Endothelial cell of umbilical vein (primary cell): ENCODE measurements at places on chromosomes 12 and 14. TPM values are rescaled to one million over a fixed set of nuclear protein-coding genes. Genes with fewer than 3 reads are reported as not detected.

GRCh38 chr12:93831374-93831773, 154.2 kb downstream of the CRADD start:
- no peak for DNase-seq

GRCh38 chr12:116594325-116595038, 35.3 kb downstream of the MAP1LC3B2 start:
- DNase-seq = no peak

GRCh38 chr12:130658145-130658911, 57.8 kb downstream of the RIMBP2 start:
- no peak for DNase-seq

Gene CCDC88C
- 29.6 and 52.1 TPM in 2 replicates for total RNA-seq

Gene SPIC
- not detected in 2 replicates for total RNA-seq

DNA sequence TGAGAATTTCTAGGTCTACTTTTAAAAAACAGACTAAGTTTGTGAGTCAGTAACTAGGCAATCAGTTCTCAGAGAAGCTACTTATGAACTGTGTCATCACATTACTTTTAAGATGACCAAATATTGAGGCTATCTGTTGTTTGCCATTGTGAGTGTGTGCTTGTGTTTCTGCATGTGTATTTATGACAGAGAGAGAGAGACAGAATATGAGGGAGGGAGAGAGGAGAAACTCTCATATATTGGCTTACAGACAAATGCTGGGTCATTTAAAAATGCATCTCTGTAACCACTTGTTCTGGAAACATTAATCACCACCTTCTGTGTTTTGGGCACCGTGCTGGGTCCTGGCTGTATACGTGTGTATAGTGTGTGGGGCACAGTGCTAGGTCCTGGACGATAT, 161.5 kb upstream of the FRMD6 start:
- DNase-seq = no peak

GRCh38 chr14:105091054-105091516, 25.9 kb upstream of the GPR132 start:
- no peak for DNase-seq

DNA sequence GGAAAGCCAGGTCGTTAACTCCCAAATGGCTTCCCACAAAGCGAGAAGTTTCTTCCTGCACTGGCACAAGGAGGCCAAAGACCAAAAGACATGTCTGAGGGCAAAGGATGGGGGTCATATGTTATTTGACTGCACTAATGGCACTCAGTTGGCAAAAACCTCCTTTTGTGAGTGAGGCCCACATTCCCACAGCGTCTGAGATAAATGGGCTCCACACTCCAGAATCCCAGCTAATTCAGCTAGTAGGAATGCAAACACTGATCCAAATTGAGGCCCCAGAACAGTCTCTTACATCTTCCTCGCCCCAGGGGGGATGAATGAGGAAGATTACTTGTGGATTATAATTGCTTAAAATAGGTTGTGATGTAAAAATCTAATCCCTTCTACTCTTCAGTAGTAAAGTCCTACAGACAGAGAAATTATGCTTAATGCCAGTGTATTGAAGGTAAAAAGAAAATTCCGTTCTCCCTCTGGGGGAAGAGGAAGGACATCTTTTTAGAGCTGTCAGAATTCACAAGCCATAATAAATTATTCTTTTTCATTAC, 86.4 kb upstream of the PIWIL1 start:
- no peak for DNase-seq

Gene SYT1
- total RNA-seq = 15.3 and 18.8 TPM in 2 replicates

- no peak for DNase-seq
Measured at GRCh38 chr14:92466059-92466458, 47.5 kb upstream of the RIN3 start.

GRCh38 chr14:100384819-100385813, 62.0 kb downstream of the SLC25A47 start:
- peak; percentile 77 for DNase-seq

GRCh38 chr12:91033251-91033650, 24.6 kb downstream of the KERA start:
- no peak for DNase-seq

Gene ZNF891
- total RNA-seq = 1.2 and 1.5 TPM in 2 replicates

GRCh38 chr12:64304571-64304970, 82.5 kb upstream of the KICS2 start:
- DNase-seq = no peak

Gene TAS2R9
- not detected in 2 replicates for total RNA-seq

GRCh38 chr14:74704656-74705055, 8.2 kb downstream of the AREL1 start:
- DNase-seq = no peak

- peak; percentile 32 for DNase-seq
Measured at GRCh38 chr14:32134448-32135097, 57.5 kb downstream of the ARHGAP5 start.

Gene TCL1B
- total RNA-seq = not detected in 2 replicates

DNA sequence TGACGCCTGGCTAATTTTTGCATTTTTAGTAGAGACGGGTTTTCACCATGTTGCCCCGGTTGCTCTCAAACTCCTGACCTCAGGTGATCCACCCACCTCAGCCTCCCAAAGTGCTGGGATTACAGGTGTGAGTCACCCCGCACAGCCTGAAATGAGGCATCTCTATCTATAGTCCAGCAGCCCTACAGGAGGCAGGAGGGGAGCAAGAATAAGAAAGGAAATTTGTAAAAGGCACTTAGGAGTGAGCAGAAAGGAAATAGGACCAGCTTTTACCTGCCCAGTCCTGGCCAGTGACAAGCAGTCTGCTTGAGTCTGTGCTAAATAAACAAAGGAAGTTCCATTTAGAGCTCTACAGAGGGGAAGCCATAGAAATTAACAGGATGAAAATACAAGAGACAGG, 15.0 kb upstream of the PSMA6 start:
- DNase-seq = no peak

- no peak for DNase-seq
Measured at GRCh38 chr12:108375986-108376663, 37.0 kb upstream of the CMKLR1 start.

Gene KLHL28
- 7.3 and 8.4 TPM in 2 replicates for total RNA-seq
